ENCODE measurements at places on chromosomes 5 and 9.

DNA sequence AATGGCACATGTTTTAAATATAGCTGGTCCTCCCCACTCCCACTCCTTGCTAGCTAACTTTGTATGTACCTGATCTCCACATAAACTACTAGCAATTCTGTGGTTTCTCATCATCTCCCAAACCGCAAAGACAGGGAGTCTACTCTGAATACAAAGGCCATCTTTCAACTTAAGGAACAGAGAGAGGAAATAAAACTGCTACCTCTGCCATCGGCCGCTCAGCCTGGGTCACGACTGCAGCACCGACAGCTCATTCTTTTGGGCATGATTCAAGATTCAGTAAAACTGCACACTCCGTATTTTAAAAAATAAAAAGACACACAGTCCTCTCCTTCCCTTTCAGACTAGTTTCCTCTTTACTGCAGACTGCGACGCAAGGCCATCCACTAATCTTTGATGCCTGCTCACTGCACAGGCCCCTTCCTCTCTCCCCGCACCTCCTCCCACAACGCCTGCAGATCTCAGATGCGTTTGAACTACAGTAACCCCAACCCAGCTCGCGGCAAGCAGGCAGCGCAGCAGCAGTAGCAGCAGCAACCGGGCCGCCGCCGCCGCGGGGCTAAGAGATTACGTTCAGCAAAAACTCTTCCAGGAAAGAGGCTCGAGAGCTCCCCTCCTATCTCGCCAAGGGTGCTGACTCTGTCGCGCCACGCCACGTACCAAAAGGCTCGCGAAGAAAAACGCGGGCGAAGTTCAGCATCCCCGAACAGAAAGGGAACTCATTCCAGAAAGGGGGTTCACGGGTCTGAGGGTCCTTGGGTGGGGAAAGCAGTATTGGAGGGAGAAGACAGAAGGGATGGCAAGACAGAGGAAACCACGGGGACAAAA lies 1.5 kb downstream of the RNF145 start:
- DNase-seq: peak; percentile 88

DNA sequence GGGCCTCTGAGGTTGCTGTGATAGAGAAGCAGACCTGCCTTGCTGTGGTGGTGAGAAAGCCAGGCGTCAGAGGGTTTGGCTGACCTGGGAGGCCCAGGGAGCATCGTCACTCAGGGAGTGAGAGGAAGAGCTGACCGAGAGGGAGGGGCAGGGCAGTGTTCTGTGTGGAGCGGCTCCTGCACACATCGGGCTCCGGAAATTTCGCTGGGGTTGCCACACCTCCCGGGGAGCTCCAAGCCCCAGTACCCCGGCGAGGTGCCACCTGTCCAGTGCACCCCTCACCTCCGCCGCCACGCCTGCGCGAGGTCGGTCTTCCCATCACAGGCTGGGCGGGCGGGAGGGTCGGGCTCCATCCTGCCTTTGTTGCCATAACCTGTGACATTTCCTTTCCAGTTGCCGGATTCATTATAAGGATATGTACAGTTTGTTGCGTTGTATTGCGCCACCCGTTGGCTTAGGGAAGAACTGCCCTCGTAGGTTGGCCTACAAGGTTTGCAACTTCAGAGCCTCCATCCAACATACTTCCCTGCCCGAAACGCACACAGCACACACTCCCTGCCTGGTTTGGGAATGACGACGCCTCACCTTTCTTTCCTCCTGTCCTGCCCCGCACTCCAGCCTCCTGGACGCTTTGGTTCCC lies 223.2 kb downstream of the CACNA1B start:
- DNase-seq: no peak

- DNase-seq: peak; percentile 76
Measured at GRCh38 chr9:21031091-21031807, at the start of gene HACD4. Gene HACD4 (minus strand): TSS chr9:21031640. CDS start chr9:21031590, 50 bp downstream.

GRCh38 chr9:75265525-75265972 lies 177.2 kb downstream of the OSTF1 start:
- peak; percentile 62 for DNase-seq

GRCh38 chr5:31850981-31851689 lies 212.2 kb downstream of the PDZD2 start:
- DNase-seq: no peak

DNA sequence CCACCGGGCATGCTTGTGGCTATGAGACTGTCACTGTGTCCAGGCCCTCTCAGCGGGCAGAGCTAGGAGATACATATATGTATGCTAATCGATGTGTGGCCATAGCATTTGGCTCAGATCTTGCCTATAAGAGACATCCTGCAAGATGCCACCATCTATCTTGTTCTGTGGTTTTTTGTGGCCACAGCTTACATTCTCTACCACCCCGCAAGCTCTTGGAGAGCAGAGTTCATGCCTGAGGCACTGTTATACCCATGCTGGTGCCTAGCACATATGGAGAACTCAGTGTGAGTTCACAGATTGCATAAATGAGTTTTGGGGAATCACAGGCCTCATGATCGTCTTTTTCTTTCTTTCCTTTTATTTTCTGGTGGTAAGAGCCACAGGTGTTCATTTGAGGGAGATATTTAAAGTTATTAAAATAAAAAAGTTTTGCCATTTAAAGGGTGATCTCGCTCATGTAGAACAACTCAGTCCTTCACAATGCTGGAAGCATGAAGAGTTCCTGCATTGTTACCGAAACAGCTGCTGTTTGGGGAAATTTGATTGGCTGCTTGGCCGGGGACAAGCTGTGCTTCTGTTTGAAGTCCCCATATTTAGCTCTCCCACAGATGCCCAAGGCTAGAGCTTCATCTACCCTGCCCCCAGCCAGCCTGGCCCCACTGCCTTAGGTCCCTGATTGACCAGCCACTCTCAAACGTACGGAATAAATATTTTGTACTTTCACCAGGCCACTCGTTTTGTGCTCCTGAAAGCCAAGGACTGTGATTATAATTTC lies 169.2 kb upstream of the MAP1B start:
- no peak for DNase-seq

- DNase-seq: peak; percentile 98
Measured at GRCh38 chr5:40679148-40679912, 385 bp upstream of the PTGER4 start.

GRCh38 chr9:95515272-95516113 lies 1.3 kb downstream of the PTCH1 start:
- no peak for DNase-seq

DNA sequence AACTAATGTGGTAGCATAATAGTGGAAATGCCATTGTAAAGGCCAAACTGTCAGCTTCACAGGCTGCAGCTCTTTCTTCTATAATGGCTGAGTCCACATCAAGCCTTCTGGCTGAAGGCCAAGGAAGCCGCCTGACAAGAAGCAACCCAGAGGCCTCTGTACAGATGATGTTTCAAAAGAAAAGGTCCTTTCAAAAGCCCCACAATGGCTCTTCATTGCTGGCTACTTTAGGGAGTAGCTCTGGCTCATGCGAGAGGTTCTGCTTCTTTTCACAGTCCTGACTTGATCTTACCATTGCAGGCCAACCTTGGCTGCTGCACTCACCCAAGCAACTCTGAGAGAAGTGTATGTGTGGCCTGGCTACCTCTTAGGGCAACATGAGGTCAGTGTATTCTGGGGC lies 54.5 kb upstream of the EQTN start:
- no peak for DNase-seq

Measured in activated CD4-positive, alpha-beta T cell treated with anti-CD3 and anti-CD28 coated beads, Interleukin-2, Interleukin-6, amounts not matched to agents 100 ng/mL and 50 ng/mL, durations not matched to agents 16 hours and 8 hours (primary cell).